CD8-positive, alpha-beta T cell (primary cell): ENCODE measurements at places on chromosomes 11 and 22. TPM values are rescaled to one million over a fixed set of nuclear protein-coding genes. Genes with fewer than 3 reads are reported as not detected.

GAL3ST3 gene
- total RNA-seq, result not detected

THY1 gene
- total RNA-seq, result not detected

CCDC81 gene
- 0.22 TPM for total RNA-seq

OR51B2 gene
- not detected for total RNA-seq

GGTLC2 gene
- total RNA-seq, result not detected

OR52H1 gene
- total RNA-seq, result not detected

CARD18 gene
- not detected for total RNA-seq

SLC16A8 gene
- not detected for total RNA-seq

INSC gene
- not detected for total RNA-seq

FAT3 gene
- total RNA-seq, result not detected

BCO2 gene
- total RNA-seq, result 0.42 TPM

WNT11 gene
- 10.8 TPM for total RNA-seq

MS4A6E gene
- total RNA-seq, result not detected

CACNA1I gene
- 5.5 TPM for total RNA-seq

ANO5 gene
- total RNA-seq, result not detected

CST6 gene
- not detected for total RNA-seq

SYT12 gene
- not detected for total RNA-seq

MRGPRX4 gene
- not detected for total RNA-seq

TRPM5 gene
- total RNA-seq, result 0.60 TPM

RTN4R gene
- total RNA-seq, result 1.1 TPM

MS4A4A gene
- not detected for total RNA-seq

MUC6 gene
- total RNA-seq, result not detected

HBG2 gene
- total RNA-seq, result not detected

MPPED2 gene
- 0.76 TPM for total RNA-seq

RAG1 gene
- total RNA-seq, result not detected

DDX6 gene
- 409 TPM for total RNA-seq

PDGFD gene
- 0.41 TPM for total RNA-seq

LMNTD2 gene
- 5.6 TPM for total RNA-seq

GTSE1 gene
- 0.30 TPM for total RNA-seq

MPEG1 gene
- total RNA-seq, result 0.65 TPM

LARGE2 gene
- 3.0 TPM for total RNA-seq

OR6A2 gene
- total RNA-seq, result not detected

TRIM6 gene
- total RNA-seq, result not detected

PNPLA5 gene
- not detected for total RNA-seq

NDUFV1 gene
- 237 TPM for total RNA-seq

SCUBE1 gene
- not detected for total RNA-seq
